ENCODE measurements at places on chromosomes 11 and 22. TPM values are rescaled to one million over a fixed set of nuclear protein-coding genes. Genes with fewer than 3 reads are reported as not detected.

- no peak for DNase-seq
Observed at GRCh38 chr22:35266277-35266676, 9.0 kb downstream of the HMGXB4 start.

DNA sequence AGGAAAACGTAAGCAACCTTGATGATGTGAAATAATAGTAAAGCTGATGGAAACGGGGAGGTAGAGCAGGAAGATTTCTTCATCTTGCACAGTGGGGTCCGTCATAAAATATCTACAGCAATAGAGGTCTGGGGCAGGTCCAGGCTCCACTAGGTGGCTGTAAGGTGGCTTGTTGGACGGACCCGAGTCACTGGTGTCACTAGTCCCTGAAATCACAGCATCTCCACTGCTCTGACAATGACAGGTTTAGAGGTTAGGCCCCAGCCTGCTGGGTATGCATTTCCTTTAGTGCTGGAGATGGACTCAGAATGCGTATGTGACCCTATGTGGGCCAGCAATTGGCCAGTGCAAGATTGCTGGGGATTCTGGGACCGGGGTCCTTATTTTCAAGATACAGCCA lies 25.2 kb upstream of the CLDN5 start:
- no peak for DNase-seq

GRCh38 chr11:16412525-16413172 lies 56.3 kb upstream of the SOX6 start:
- DNase-seq, result no peak

TRIM3 gene
- total RNA-seq, result 11.8 TPM

DNA sequence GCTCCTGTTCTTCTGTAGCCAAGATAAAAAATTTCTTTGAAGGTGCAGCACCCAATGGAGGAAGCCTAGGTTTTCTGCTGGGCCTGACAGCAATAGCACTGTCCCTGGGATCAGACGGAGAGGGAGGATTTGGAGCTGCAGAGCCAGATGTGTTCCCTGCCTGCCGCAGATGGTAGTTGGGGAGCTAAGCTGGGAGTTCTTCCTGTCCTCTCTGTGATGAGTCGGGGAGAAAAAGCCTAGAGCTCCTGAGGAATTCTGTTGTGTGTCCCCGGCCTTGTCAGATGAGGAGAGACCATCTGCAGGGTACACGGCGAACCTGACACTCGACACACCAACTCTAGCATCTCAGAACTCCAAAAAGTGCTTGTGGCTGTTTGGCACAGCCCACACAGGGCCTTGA lies 103.8 kb upstream of the CRYBB3 start:
- no peak for DNase-seq

GRCh38 chr11:126214441-126214840 lies 2.9 kb downstream of the FAM118B start:
- DNase-seq, result no peak

DNA sequence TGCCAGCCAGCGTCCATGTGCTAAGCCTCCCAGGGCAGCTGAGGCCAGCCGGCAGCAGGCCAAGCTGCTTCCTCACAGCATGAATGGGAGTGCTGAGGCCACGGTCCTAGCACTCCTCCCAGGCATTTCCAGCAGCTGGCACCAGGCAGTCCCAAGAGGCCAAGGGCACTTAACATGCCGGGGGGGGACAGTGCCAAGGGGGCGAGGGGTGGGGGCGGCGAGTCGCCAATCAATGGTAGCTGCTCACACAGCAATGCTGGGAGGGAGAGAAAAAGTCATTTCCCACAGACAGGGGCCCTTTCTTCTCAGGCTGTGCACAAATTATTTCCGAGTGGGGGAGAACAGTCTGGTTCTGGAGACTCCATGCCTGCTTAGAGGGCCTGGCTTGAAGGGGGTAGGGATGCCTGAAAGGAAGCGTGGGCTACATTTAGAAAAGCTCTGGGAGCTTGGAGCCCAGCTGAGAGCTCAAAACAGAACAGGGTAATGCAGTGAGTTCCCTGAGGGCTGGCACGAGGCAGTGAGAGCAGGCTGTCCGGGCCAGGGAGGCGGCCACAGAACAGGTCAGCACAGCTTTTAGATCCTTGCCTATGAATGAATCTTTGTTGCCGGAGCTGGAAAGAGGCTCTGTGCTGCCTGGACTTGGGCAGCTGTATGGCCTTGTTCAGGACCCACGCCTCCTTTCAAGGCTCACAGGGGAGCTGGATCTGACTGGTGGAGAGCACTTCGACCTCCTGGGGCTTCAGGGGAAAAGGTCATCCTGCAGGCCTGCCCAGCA lies 14.4 kb upstream of the TBC1D10A start:
- DNase-seq, result no peak

DNA sequence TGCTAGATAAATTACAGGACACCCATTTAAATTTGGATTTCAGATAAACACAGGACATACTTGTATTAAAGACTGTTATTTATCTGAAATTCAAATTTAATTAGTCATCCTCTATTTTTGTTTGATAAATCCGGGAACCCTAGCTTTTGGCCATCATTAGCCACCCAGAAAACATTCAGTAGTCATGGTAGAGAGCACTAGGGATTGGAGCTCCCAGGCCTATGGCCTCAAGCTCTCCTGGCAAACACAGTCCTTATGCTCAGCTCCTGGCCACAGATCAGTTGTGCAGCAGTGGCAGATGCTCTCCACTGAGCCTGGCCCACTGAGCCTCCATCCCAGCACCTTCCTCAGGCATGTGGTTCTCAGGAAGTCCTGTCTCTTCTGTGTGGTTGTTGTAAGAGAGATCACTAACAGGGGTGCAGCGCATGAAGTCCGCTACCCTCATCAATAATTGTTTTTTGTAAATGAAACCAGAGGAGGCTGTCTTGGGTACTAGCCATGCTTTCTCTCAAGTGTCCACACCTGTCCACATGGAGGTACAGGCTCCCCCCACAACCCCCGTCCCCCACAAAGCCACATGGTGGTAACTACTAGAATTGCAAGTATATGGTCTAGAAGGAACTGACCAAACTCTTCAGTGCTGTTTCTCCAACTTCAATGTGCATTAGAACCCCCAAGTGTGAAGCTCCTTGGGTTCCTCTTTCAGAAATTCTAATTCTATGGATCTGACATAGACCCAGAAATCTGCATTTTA lies 1.1 kb upstream of the IRAG1 start:
- DNase-seq, result no peak

DNA sequence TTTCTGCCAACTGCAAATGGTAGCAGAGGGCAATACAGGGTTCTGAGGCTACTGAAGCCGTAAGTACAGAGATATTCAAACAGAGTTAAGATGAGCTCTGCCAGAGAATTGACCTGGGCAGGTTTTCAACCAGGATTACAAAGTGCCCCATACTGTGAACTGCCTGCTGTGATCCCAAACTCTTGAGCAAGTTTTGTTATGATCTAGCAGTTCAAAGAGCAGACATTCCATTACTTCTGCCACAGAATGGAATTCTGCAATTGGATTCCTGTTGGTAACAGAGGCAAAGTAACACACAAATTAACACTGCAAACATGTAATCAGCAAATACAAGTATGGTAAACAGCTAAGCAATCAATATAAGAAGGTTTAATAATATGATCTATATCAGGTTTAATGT lies 31.2 kb downstream of the ALG9 start:
- DNase-seq, result no peak

RAB3IL1 gene
- 0.28 TPM for total RNA-seq

DNA sequence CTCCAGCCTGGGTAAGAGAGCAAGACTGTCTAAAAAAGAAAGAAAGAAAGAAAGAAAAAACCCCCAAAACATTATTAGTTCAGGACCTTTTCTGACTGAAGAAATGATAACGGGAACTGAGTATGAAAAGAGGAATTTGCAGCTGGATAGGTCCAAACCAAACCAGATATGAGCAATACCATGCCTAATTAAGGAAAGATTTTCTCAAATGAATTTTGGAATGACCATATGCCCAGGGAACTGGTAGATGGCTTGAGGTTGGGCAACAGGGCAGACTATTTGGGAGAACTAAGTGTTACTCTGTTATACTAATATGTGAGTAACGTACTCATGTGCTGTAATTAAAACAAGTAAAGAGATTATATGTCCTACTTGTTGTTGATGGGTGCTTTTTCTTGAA lies 186.1 kb downstream of the TMEM135 start:
- no peak for DNase-seq

DNA sequence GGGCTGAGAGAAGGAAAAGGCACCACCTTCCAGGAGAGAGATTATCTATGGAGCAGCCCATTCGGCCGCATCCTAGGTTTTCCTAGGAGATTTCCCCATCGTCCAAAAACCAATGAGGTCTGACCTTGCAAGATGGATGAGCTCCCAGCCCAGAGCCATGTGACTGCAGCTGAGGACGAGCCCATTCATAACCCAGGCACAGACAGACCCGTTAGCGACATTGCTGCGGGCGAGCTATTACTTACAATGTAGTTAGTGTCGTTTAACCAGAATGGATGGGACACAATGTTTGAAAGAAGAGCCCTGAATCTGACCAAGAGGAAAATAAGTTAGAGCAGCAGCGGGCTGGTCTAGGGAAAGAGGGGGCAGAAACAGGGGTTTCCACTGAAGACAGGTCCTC lies 395.9 kb upstream of the CADM1 start:
- no peak for DNase-seq

GRCh38 chr22:23856721-23857605 lies 712 bp upstream of the SLC2A11 start:
- DNase-seq, result peak; percentile 54

DNA sequence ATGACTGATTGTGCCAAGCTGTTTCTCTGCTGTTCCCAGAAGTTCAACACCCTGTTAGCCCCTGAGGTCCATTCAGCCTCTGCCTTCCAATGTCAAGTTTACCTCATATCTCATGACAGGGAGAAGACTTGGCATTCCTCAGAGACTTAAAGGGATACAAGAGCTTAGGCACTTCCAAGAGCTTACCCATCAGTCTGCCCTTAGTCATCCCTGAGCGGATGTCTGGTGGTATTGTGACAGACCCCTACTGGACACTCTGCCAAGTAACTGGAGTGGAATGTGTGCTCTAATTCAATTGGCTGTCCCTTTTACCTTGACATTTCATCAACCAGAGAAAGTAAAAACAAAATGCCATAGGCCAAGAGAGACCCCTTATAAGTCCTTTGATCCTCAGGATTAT lies 151.5 kb downstream of the AASDHPPT start:
- no peak for DNase-seq

CHID1 gene
- 39.7 TPM for total RNA-seq

DNA sequence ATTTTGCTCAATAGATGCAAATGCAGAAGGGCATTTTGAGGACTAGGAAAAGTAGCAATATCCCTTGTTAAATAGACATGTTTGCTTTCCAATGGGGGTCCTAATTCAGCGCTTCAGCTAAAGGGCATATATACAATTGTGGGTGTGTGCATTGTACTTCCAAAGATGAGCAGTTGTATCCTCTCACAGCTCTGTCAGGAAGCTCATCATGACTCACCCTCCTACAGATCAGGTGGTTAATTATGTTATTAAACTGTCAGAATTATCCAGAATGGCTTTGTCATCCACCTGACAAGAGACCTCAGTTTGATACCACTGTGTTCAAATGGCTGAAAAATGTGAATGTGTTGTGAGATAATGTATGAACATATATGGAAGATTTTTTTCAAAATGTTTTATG lies 252.2 kb upstream of the MTNR1B start:
- DNase-seq, result no peak

DNA sequence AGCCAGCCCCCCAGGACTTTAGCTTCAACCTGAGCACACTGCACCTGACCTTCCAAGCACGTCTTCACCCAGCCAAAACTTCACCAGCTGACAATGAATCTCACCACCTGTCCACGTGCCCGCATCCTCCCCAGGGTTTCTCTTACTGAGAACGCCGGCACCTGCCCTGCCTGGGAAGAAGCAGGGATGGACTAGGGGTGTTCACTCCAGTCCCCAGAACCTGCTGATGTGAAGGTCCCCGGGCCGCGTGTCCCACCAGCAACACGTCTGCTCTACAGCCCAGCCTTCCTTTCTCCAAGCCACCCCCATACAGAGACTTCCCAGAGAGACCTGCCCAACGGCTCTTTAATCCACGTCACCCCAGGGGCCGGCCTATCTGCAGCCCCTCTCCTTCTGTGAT lies 12.8 kb downstream of the CPT1A start:
- DNase-seq, result no peak

DNA sequence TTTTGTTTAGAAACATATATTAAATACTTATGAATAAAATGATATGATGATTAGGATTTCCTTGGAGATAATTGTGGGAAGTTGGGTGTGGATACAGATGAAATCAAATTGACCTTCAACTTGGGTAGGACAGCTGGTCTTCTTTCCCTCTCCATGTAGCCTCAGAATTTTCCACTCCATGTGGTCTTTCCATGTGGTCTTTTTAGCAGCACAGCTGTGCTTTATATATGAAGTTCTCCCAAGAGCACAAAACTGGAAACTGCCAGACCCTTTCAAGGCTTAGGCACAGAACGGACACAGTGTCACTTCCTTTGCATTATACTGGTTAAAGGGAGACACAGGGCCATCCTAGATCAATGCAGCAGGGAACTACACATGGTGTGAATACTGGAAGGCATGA lies 28.6 kb downstream of the FAM76B start:
- no peak for DNase-seq

GDPD4 gene
- not detected for total RNA-seq

CECR2 gene
- not detected for total RNA-seq

DNA sequence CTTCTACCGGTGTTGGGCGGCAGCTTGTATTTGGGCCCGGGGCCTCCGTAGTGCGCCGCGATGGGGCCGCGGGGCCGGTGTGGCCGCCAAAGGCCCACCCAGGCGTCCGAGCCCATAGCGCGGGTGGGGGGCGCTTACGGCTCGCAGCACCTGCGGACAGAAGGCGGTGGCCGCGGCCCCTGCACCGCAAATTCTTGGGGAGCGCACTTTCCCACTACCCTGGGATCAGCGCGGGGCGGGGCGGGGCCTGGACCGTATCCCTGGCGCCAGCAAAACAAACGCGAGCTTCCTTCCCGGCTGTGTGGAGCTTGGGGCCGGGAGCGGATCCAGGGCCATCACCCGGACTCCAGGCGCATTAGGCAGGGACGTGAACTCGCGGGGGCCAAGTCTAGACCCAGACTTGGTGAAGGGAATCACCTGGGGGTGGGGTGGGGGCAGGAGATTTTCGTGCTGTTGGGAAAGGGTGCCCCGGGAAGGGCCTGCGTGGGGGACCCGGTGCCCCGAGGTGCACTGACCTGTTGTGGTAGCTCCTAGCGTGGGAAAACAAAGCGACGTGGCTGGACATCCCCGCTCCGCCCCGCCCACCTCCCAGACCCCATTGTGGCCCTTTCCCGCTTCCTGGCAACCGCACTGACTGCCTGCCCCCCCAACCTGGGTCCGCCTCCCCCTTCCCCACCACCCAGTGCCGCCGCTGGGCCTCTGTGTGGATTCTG lies 2.3 kb upstream of the TYMP start:
- peak; percentile 66 for DNase-seq

DNA sequence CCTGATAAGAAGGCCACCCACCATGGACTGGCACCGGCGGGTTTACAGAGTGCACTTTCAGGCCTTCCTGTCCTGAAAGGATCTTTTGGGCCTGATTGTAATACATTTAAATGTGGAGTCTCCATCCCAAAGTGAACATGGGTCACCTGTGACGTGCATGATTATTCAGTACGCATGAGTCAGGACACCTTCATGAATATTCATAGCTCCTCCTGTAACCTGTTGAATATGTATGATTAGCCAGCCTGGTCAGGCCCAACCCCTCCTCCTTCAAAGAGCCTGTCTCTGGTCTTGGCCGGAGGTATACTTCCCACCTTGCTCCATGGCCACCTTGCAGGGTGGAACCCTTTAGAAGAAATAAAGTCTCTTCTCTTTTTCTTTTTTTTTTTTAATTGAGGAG lies 75.9 kb upstream of the NUP50 start:
- no peak for DNase-seq

GRCh38 chr11:72203163-72203562 lies 11.2 kb downstream of the FOLR1 start:
- no peak for DNase-seq

All from activated naive CD8-positive, alpha-beta T cell treated with anti-CD3 and anti-CD28 coated beads, Interleukin-2, amount 10 ng/mL, durations not matched to agents 7 days and 5 days (primary cell).